ENCODE measurements at places on chromosomes 1 and 21. TPM values are rescaled to one million over a fixed set of nuclear protein-coding genes. Genes with fewer than 3 reads are reported as not detected.

The NUF2 gene
- total RNA-seq, result 28.2 TPM

GRCh38 chr1:91015794-91016550 is 5.9 kb downstream of the ZNF644 start:
- no peak for DNase-seq

GRCh38 chr1:46171871-46172270 is 3.0 kb upstream of the TSPAN1 start:
- peak; percentile 71 for DNase-seq

GRCh38 chr21:33205476-33205875 is 24.3 kb upstream of the IFNAR2 start:
- DNase-seq, result no peak
